SK-N-SH (cell line): ENCODE measurements at places on chromosomes 6 and 20.

DNA sequence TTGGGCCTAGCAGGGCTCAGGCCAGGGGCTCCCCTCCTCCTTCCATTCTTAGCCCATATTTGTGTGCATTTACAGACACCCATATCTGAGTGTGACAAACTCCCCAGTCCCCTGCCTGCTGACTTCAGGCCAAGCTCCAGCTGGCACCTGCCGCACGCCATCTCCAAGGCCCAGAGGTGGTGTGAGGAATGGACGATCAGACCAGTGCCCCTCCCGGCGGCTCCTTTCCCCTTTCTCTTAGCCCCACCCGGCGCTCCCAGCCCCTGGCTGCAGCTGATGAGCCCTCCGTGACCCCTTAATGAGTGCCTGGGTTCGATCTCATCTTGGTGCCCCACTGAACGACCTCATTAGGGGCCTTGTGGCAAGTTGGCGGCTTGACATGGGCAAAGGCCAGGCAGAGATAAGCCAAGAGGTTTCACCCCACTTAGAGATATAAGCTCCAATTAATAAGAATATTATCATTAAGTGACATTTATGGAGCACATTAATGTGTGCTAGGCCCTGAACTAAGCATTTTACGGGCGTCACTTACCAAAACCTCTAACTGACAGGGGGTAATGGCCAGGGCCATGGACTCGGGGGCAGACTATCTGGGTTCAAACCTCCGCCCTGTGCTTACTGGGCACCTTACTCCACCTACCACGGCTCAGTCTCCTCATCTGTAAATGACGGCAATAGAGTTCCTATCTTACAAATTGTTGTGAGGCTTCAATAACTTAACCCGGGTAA lies 17.5 kb downstream of the ADA start:
- no peak for DNase-seq

DNA sequence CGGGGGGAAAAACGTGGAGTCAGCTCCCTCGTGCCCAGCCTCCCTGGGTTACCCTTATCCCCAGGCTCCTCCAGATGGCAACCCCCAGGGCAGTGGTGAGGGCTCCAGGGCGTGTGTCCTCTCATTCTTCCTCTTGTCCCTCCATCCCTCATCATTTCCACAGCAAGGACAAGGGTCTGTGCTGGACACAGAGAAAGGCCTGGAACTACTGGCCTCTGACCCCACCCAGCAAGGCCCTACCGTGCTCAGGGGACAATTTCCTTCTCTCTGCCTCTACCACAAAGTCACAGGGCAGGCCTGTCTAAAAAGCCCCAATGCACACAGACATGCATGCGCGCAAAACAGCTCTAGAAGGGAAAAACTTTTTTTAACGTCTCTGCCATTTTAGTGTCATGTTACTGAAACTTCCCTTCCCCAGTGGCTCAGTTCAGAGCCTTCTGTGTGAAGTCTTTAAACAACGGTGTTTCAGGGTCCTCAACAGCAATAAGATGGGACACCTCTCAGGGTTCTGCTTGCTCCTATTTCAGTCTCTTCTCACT lies 1.1 kb upstream of the SLC35B2 start:
- no peak for DNase-seq

DNA sequence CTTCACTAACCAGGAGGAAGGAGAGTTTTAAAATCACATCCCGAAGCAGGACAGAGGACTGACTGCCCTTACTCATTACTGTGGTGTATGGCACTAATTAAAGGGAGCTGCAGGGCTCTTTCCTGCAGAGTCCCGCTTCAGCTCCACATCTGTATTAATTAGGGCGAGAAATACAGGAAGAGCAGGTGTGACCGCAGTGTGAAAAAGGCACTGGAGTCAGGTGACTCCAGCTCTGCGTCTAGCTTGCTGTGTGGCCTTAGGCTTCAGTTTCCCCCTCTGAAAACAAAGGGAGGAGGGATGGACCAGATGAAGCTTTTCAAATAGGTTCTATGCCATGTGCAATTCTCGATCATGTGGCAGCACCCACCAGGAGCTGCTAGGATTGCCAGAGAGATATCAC lies 34.0 kb downstream of the KIAA1755 start:
- DNase-seq: no peak

DNA sequence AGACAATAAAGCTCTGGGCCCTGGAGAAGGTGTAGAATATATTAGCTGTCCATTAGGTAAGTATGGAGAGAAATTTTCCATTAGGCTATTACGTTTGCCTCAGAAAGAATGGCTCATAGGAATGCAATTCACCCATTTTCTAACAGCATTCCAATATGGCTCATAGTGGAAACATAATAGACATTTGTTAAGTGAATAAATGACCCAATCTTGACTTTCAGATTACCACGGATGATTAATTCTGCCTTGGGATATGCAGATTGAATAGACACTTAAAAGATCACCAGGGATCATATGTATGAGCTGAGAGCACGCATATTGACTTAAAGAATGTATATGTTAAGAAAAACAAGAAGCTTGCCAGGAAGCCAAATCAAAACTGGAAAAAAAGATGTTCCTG lies 209.1 kb upstream of the CDYL start:
- no peak for DNase-seq

- DNase-seq: no peak
These were observed 54.7 kb upstream of the HFE start for GRCh38 chr6:26032340-26033084.
